ENCODE measurements at places on chromosomes 5 and 9.

- peak; percentile 59 for DNase-seq
These were observed 203.3 kb downstream of the SLIT3 start for GRCh38 chr5:169097374-169098326.

DNA sequence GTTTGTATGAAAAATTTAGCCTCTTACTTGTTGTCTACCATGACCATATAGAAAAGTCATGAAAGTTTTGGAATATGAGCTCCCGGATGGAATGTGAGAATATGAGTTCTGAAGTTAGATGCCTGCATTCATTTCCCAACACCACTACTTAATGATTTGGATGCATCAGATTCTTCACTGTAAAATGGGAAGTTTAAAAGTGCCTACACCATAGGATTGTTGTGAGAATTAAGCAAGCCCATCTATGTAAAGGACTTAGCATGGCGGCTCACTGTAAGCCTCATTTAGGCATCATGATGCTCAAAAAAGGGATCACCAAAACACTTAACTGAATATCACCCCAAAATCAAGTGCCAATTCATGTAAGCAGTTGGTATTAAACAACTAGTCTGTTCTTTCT is 177.3 kb downstream of the RAB3C start:
- no peak for DNase-seq

- no peak for DNase-seq
These were observed 83.3 kb downstream of the HMCN2 start for GRCh38 chr9:130348881-130349280.

GRCh38 chr5:126801174-126801991 is 24.4 kb downstream of the LMNB1 start:
- DNase-seq: peak; percentile 6

DNA sequence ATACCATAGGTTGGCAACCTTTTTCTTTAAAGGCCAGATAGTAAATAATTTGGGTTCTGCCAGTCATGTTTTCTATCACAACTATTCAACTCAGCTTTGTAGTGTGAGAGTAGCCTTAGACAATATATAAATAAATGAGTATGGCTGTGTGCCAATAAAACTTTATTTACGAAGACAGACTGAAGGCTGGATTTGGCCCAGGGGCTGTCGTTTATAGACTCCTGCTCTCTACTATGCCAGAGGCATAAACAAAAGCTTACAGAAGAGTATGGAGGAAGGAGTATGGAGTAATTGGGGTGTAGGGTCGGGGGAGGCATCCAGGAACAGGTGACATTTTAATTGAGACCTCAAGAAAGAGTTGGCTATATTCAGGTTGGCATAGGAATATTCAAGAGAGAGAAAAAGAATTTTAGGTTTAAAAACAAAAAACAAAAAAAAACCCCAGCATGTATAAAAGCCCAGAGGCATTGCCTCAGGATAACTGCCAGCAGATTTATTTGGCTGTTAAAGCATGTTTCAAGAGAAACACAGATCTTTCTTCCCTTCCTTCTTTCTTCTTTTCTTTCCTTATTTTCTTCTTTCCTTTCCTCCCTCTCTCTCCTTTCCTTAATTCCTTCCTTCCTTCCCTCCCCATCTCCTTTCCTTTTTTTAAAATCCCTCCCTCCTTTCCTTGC is 39.9 kb downstream of the SLIT3 start:
- no peak for DNase-seq

DNA sequence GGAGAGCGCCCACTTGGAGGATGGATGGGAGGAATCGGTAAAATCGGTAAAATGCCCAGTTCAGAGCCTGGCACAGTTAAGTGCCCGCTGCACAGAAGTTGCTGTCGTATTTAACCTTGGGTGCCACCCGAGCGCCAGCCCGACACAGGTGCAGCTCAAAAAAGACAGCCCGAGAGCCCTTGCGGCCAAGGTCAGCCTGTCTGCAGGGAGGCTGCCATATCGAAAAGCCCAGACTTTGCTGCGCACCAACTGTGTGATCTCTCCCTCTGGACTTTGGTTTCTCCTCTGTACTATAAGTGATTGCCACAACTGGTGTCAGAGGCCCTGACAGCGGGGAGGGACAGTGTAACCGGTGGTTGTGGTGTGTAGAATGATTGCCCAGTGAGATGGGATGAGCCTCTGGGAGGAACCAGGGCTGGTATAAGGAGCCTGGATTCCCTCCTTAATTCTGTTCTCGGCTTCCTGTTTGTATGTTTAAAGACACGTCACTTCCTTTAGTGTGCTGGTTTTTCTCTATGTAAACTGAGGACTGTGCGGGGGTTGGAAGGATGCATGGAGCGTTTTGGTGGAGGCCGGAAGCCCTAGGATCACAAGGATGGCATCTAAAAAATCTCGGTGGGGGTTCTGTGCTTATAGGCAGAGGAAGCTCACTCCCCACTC is 792 bp downstream of the NTMT1 start:
- peak; percentile 98 for DNase-seq

DNA sequence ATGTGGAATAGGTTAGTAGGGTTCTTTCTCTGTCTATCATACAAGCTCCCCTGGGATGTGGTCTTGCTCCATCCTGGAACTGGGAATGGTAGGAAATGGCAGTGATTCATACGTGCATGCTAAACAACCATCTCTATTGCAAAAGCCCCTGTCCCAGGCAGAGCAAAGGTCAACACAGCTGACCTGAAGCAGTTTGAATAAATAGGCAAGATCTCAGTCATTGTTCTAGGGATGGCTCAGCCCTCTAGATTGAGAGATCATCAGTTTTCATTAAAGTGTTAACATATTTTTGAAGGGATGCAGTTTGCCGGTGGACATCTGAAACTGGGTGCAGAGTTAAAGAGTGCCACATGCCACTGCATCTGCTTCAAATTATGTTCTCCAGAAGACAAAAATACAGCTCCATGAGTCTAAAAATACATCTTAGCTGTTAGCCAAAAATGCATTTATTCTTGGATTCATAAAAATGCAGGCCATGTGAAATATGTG is 224.1 kb downstream of the ESM1 start:
- peak; percentile 92 for DNase-seq

DNA sequence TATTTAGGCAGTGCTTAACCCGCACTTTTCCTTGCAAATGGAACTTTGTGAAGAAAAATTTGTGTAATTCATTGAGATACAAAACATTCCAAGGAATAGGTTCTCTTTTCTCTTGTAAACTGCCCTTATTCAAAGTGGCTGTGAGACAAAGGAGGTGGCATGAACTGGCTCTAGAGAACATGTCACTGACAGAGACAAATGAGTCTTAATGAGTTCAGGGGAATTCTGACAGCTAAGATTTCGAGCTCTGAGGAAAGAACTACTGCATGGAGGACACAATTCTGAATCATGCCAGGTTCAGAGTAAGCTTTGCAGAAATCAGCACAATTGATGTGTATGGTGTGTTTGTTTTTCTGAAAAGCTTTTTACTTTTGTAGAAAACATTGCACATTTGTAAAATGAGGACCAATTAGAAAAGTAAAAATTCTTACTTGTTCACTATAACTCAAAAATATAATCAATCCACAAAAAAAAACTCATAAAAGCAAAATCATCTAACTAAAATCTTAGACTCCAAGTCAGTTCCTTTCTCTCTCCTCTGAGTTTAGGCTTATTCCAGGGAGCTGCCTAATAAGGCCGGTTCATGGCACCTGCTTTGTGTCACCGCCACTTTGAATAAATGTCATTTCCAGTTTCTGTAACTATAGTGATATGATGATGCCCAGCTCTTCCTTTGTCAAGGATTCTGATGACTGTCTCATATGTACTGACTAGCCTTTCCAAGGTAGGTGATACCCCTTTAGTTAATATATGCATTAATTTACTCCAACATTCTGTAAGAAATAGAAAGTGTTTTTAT is 163.2 kb downstream of the HCN1 start:
- no peak for DNase-seq

- no peak for DNase-seq
These were observed 166.3 kb upstream of the KIF2A start for GRCh38 chr5:62139741-62140140.

GRCh38 chr9:21709464-21710058 is 92.9 kb upstream of the MTAP start:
- DNase-seq: peak; percentile 58

Data from fibroblast of skin of back (primary cell).